ENCODE measurements at places on chromosomes 12 and 14.

GRCh38 chr12:39372929-39373328 is 70.0 kb downstream of the KIF21A start:
- DNase-seq: no peak

- DNase-seq: no peak
Measured at GRCh38 chr14:70378696-70379095, 19.2 kb upstream of the COX16 start.

GRCh38 chr12:117142094-117142493 is 42.9 kb upstream of the TESC start:
- DNase-seq: no peak

DNA sequence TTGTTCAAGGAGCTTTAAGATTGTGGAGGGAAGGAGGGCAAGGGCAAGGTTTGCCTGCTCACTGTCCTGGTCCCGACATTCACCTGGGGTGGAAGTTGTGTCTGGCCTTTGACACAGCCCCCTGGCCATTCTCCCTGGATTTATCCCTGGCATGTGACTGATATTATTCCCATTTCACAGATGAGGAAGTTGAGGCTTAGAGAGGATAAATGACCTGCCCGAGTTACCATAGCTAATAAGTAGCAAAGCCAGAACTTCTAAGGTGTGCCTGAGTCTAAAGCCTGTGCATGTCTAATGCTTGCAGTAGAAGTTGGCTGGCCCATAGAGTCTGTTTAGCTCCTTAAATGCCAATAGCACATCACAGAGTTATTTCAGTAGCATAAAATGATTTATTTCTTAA is 720 bp upstream of the FGF6 start:
- DNase-seq: no peak

- DNase-seq: no peak
Measured at GRCh38 chr14:24982472-24983155, 67.3 kb downstream of the STXBP6 start.

GRCh38 chr14:66117600-66117999 is 368.6 kb upstream of the CCDC196 start:
- no peak for DNase-seq

GRCh38 chr12:104464899-104465298 is 8.2 kb downstream of the CHST11 start:
- DNase-seq: no peak

DNA sequence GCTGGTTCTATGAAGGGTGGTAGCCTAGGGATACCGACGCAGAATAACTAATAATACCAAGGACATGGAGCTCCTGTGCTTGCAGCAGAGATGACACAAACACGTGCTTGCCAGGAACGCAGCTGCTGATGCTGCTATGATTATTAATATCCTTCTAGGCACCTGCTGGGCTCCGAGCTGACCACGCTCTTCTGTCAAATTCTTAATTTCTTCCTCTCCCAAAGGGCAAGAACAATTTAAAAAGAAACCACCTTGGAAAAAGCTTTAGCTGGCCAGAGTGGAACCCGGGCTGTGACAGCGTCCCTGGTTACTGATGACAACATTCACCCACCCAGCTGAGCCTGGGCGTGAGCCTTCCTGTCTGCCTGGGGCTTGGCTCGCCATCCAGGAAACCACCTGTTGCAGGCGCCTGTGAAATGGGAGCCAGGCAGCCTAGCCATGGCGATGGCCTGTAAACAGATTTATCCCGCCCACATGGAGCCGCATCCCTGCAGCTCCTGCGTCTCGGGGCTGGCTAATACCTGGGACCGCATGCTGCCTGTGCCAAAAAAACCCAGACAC is 28.8 kb downstream of the CLMN start:
- no peak for DNase-seq

- DNase-seq: no peak
Measured at GRCh38 chr14:95547626-95548327, 12.9 kb downstream of the GLRX5 start.

DNA sequence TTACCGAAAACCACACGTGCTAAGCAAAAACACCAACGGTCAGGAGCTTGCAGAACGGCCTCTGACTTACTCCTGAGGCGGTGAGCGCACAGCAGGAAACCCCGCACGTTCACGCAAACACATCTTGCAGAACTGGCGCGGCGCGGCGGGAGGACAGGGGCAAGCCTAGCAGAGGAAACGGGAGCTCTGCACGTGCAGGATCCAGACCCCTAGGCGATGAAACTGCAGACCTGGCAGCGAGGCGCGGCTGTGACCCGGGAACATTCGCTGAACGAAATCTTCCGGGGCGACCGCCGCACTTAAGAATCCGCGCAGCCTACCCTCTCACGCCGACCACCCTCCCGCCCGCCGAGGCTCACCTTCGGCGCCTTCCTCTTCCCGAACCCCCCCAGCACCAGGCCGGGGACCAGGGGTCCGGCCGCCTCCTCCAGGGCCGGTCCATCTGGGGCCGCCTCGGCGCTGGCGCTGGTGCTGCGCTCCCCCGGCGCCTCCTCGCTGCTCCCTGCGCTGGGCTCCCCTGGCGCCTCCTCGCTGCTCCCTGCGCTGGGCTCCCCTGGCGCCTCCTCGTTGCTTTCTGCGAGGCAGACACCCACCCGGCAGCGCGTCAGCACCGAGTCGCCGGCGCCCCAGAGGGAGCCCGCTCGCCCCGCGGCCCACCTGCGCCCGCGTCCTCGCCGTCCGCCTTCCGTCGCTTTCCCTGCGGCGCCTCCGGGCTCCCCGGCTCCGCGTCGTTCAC is 615 bp downstream of the DDX51 start:
- DNase-seq: no peak

DNA sequence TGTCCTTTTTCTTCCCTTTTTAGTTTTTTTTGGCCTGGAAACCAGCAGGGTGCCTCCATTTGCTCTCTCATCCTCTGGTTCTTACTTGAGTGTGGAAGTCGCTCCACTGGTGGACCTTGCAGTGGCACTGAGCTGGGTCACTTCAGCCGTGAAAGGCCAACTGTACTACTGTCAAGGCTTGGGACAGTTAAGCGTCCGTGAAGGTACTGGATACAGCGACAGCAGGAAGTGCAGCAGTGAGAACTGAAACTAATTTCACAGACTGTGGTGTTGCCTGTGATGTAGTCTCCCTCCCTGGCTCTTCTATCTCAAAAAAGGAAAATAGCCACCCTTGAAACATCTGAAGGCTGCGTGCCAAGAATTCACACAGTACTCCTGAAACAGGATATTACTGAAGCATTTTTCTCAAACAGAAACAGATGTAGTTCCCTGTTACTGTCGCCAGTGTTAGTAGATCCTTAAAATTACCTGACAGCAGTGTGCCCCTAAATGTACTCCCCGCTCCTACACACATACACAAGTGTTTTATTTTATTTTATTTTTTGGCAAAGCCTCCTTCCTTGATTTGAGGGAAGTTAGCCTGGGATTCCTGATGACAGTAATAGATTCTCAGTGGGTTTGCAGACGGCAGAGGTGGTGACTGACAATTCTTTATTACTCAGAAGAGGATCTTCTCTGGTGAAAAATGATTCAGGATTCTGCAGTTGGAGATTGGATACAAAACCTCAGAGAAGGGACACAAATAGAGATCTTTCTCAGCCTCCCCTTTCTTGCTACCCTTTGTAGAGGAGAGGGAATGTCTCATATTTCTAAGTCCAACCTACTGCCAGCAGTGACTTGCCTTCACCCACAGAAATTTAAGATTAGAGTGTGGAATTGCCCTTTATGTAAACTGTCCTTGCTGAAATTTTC is 4.4 kb downstream of the SUSD6 start:
- no peak for DNase-seq

DNA sequence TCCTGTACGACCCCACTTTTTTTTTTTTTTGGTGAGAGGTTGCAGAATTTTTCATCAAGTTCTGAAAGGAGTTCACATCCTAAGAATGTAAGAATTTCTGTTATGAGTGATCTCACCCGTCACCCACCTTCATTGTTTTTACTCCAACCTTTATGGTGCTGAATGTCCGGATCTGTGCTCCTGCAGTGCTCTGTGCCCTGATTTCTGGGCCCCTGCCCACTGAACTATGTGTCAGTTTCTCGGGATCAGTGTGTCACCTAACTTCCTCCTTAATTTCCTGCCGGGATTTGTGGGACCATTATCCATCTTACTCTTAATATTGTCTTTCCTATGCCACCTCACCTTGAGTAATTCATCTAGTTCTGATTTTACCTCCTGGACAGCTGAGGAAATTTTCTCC is 11.6 kb downstream of the RASSF8 start:
- DNase-seq: no peak

GRCh38 chr12:5808981-5809380 is 136.1 kb downstream of the ANO2 start:
- no peak for DNase-seq

GRCh38 chr14:99484106-99484505 is 2.9 kb downstream of the CCNK start:
- DNase-seq: no peak

DNA sequence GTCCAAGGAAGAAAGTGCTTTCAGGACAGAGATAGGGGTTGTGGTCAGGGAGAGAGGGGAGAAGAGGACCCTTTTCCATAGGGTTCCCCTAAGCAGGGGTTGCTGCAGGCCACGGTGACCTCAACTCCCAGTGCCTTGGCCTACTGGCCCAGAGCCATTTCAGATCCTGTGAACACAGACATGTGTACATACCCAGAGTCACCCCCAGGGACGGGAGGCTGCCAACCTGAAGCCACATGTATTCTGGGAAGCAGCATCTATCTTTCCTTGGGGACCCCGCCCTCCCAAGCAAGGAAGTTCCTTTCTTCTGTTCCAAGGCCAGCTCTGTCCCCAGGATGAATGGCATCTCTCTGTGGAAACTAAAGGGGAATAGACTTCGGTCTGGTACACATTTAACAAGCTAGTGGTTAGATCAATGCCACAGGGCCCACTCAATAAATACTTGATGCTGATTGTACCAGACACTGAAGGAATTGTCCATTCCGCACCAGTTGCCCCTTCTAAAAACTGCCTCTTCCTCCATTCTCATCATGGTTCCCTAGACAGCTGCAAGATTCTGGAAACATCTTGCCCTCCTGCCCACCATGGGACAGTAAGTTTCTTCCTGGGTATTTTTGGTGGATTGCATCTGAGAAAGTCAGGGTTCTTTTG is 25.2 kb upstream of the DGLUCY start:
- no peak for DNase-seq

GRCh38 chr12:103909811-103910210 is 20.4 kb upstream of the HSP90B1 start:
- DNase-seq: no peak
